Central memory CD4-positive, alpha-beta T cell (primary cell): ENCODE measurements at places on chromosomes 5 and 9.

DNA sequence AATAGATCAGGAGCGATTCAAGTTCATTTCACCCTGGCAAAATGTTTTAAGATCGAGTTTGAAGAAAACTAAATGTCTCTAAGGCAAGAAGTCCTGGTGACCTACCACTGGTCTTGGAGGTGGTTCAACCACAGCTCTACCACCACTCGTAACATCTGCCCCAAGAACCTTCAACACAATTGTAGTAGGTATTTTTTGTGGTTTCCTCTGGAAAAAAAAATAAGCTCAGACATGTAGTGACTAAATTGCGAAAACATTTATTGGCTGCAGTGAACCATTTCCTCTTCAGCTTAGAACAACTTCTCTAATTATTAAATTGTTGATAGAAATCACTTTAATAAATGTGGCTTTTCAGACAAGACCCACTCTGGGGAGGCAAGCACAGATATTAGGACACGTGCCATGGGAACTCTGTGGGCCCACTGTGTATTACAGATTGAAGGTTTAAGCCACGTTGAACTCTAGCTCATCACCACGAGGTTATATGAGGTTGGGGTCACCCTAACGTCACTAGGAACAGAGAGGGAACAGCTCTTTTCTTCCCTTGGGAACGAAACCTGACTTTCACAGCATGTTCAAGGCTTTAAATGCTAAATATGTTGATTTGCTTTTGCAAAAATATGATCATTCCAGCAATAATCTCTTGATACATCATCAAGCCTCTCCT is 142.9 kb downstream of the HSD17B3 start:
- DNase-seq = no peak

DNA sequence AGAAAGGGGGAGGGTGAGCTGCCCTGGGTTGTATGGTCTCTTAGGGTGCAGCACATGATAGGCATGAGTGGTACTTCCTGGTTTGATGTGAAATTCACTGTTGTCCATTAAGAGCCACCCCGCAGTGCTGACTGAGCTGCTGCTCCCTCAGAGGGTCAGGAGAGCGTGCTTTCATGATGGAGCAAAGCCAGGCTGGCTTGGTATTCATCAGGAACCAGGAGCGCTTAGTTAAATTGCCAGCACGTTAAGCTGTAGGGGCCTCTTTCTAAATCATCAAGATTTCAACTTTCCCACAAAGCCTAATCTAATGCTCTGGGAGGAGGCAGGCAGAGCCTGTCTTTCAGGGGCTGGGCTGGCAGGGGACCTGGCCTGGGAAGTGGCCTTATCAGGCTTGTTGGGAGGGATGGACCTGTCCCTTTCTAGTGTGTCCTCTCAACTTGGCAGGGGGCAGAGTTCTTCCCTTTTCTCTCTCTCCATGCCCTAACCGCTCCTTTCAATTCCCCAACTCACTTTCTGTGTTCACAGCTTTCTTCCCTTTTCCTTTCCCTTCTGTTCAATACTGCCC is 7.9 kb downstream of the CYSTM1 start:
- DNase-seq = no peak

DNA sequence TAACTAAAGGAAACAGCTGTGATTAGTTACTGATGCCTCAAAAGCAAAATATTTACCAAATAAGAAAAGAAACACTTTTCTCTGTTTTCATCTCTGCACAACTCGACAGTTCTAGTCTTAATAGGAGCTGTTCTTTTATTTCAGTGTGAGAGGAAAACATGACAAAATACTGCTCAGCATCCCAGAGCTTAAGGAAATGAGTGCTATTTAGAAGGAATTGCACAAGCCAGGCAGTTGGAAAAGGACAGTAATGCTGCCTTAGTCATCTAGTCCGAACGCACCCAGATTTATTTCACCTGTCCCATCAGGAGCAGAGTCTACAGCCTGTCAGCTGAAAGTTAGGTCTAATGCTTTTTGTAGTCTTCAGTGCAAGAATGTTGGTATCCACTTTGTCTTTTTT is 12.3 kb downstream of the ZCCHC9 start:
- no peak for DNase-seq

DNA sequence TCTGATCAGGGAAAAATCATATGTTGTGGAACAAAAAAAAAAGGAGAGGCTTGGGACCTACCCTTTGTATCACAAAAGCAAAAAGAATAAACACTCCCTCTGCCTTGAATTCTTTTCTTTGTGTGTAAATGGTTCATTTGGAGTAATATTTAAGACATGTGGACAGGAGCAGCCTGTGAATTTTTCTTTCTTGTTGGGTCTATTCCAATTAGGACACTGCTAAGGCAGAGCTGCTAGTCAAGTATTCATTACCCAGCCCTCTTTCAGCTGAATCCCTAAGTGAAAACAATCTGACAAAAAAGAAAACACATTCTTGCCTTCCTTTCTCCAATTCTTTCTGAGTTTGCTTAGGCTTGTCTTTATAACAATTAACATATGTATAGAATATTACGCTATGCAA is 330.0 kb downstream of the EBF1 start:
- DNase-seq = no peak
